Tibial artery (tissue), 4 donors: ENCODE measurements at places on chromosomes 1 and 21.
A peak's percentile ranks its signal among the peaks of the same experiment; 100 is the strongest.

- H3K27me3 ChIP-seq, result no peaks in the 10 kb centered on the region
- no peak overlapping the region for H3K4me3 ChIP-seq
- DNase-seq, result no peak
Observed at GRCh38 chr1:162372159-162373071, 4.2 kb downstream of the SPATA46 start.

DNA sequence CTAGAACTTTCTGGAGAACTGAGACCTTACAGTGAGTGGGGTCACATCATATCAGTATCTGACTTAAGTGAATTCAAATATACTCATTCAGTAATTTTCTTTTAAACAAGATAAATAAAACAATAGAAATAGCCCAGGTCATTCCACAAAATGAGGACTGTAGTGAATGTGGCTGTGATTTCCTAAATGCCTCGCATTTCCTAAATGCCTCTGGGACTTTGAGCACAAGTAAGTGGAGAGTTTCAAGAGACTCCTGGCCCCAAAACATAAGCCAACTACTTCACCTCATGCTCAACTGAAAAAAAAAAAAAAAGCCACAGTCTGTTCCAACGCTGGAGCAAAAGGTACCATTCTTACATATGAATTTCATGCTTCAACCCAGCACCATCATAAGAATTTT, 81.5 kb downstream of the ZNF281 start:
- H3K27ac ChIP-seq, result no peak overlapping the region
- no peak for DNase-seq
- H3K4me1 ChIP-seq, result no peaks in the 10 kb centered on the region
- H3K4me3 ChIP-seq, result no peak overlapping the region
- H3K27me3 ChIP-seq, result no peaks in the 10 kb centered on the region
- H3K36me3 ChIP-seq, result no peaks in the 10 kb centered on the region

GRCh38 chr1:204924013-204924759, 53.5 kb downstream of the NFASC start:
- H3K36me3 ChIP-seq, result no peaks in the 10 kb centered on the region
- no peak for DNase-seq
- no peaks in the 10 kb centered on the region for H3K4me1 ChIP-seq
- no peaks in the 10 kb centered on the region for H3K27me3 ChIP-seq

DNA sequence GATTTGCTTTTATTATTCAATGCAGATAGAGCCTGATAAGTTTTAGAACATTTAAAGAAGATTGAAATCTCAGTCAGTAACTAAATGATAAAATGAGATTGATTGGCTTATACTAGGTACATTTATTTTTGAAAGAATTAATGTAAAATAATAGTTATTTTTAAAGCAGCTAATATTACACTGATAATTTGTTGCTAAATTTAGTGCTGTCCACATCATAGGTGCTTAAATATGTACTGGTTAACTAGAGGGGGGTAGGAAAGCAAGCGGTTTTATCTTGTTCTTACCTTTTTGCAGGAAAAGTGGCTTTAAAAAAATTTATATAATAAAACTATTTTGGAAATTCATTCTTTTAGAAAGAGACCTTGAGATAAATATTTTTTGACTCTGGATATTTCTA, 40.4 kb upstream of the RWDD3 start:
- H3K36me3 ChIP-seq, result no peaks in the 10 kb centered on the region
- no peak overlapping the region for H3K4me3 ChIP-seq
- DNase-seq, result no peak
- H3K27me3 ChIP-seq, result no peaks in the 10 kb centered on the region

- no peak overlapping the region for H3K4me3 ChIP-seq
- no peaks in the 10 kb centered on the region for H3K27me3 ChIP-seq
- no peak for DNase-seq
- H3K4me1 ChIP-seq, result no peaks in the 10 kb centered on the region
- no peak overlapping the region for H3K27ac ChIP-seq
- H3K36me3 ChIP-seq, result peaks cover 48% of the 10 kb centered on the region
Observed at GRCh38 chr1:197181982-197182381, 35.5 kb upstream of the ASPM start.

DNA sequence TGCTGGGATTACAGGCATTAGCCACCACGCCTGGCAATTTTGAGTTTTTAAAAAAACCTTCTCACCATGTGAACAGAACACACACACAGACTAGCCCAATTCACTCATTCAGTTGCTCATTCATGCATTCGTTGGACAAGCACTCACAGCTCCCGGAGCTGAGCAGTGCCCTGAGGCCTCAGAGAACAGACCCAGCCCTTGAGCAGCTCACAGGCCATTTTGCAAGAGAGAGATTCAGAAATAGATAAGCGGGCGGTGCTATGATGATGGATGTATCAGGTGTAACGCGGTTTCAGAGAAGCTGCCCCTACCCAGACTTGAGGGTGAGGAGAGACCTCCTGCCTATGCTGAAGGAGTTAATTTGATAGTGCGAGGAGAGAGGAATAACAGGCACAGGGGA, 18.6 kb downstream of the PTAFR start:
- no peaks in the 10 kb centered on the region for H3K36me3 ChIP-seq
- no peaks in the 10 kb centered on the region for H3K27me3 ChIP-seq
- H3K27ac ChIP-seq, result no peak overlapping the region
- DNase-seq, result no peak
- no peak overlapping the region for H3K4me3 ChIP-seq
- no peaks in the 10 kb centered on the region for H3K4me1 ChIP-seq

DNA sequence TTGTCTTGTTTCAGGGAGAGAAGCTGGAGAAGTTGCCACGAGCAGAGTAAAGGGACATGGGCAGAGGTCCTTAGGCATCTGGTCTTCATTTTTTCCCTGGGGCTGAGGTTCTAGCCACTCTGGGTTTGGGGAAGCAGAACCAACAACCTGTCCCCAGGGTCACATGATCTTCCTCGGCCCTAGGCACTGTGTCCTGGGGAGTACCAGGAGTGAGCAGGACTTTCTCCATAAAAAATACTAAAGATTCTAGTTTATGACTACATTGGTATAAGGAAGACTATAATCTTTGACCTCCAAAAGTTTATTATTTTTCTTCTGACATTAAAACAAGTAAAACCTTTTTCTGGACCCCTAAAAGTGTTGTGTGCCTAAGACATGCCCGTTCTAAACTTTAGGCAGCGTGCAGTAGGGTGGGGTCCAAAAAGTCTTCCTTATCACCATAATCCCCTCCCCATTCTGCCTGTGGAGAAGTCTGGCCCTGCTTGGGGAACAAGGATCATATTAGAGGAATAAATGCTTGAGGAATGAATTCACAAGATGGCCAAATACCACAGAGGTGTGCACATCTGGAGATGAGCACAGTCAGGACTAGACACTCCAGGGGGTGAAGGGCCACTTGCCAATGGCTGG, 19.3 kb upstream of the IGSF3 start:
- no peak overlapping the region for H3K27ac ChIP-seq
- no peak for DNase-seq
- no peaks in the 10 kb centered on the region for H3K27me3 ChIP-seq

- H3K36me3 ChIP-seq, result no peaks in the 10 kb centered on the region
- H3K4me3 ChIP-seq, result no peak overlapping the region
- H3K27me3 ChIP-seq, result no peaks in the 10 kb centered on the region
- peaks cover 5% of the 10 kb centered on the region for H3K4me1 ChIP-seq
- no peak for DNase-seq
Observed at GRCh38 chr1:151733126-151733525, 11.8 kb downstream of the RIIAD1 start.

GRCh38 chr1:51537568-51537967, 18.5 kb upstream of the EPS15 start:
- H3K36me3 ChIP-seq, result no peaks in the 10 kb centered on the region
- H3K27me3 ChIP-seq, result no peaks in the 10 kb centered on the region
- no peaks in the 10 kb centered on the region for H3K4me1 ChIP-seq

GRCh38 chr1:204176049-204176448, 9.9 kb upstream of the REN start:
- no peak overlapping the region for H3K27ac ChIP-seq
- H3K4me3 ChIP-seq, result no peak overlapping the region
- H3K27me3 ChIP-seq, result no peaks in the 10 kb centered on the region
- DNase-seq, result no peak
- H3K4me1 ChIP-seq, result no peaks in the 10 kb centered on the region

GRCh38 chr1:178847396-178847849, 23.5 kb downstream of the ANGPTL1 start:
- H3K36me3 ChIP-seq, result no peaks in the 10 kb centered on the region
- H3K4me1 ChIP-seq, result no peaks in the 10 kb centered on the region
- H3K27me3 ChIP-seq, result no peaks in the 10 kb centered on the region
- no peak for DNase-seq
- no peak overlapping the region for H3K4me3 ChIP-seq

DNA sequence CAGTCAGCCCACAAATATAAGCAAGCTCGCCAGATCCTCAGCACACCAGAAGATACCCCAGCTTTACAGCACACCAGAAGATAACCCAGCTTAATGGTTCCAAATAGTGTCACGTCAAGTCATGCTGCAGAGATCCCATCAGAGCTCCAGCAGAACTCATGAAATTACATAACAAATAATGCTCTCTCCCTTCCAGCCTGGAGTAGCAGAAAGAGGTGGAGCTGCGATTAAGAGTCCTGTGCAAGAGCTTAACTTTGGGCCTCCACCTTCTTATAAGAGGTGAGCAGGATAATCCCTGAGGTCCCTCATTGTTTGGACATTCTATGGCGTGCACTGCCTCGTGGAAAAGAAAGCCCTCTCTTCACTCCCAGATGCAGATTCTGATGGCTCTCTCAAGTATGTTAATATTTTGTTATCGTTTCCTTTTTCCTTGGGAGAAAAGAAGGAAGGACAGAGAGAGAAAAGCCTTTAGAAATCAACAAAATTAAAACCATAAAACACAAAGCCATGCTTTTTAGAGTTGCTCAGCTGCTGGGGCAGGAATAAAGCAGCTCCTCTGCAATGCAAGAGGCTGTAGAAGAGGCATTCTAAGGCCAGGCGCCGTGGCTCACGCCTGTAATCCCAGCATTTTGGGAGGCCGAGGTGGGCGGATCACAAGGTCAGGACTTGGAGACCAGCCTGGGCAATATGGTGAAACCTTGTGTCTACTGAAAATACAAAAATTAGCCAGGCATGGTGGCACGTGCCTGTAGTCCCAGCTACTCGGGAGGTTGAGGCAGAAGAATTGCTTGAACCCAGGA, 59.1 kb downstream of the GLUL start:
- no peak for DNase-seq
- H3K36me3 ChIP-seq, result no peaks in the 10 kb centered on the region
- H3K4me3 ChIP-seq, result no peak overlapping the region
- no peak overlapping the region for H3K27ac ChIP-seq

DNA sequence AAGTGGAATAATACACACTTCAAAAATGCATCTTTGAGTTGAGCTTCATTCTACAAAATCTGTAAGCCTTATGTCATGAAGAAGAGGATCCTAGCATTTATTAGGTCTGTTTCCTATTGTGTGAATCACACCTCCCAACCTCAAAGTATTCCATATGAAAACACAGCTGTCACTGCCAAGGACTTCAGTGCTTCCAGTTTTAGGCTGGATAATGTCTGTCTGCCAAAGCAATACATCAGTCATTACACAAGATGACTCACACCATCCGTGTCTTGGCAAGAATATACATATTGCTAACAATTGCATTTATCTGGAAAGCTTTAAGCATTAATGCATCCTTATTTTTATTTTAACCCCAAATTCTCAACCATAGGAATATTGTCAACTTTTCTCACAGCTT, 125.7 kb upstream of the TMPRSS15 start:
- H3K4me1 ChIP-seq, result no peaks in the 10 kb centered on the region
- no peak overlapping the region for H3K4me3 ChIP-seq
- H3K36me3 ChIP-seq, result no peaks in the 10 kb centered on the region
- no peak for DNase-seq
- H3K27me3 ChIP-seq, result no peaks in the 10 kb centered on the region
- H3K27ac ChIP-seq, result no peak overlapping the region

DNA sequence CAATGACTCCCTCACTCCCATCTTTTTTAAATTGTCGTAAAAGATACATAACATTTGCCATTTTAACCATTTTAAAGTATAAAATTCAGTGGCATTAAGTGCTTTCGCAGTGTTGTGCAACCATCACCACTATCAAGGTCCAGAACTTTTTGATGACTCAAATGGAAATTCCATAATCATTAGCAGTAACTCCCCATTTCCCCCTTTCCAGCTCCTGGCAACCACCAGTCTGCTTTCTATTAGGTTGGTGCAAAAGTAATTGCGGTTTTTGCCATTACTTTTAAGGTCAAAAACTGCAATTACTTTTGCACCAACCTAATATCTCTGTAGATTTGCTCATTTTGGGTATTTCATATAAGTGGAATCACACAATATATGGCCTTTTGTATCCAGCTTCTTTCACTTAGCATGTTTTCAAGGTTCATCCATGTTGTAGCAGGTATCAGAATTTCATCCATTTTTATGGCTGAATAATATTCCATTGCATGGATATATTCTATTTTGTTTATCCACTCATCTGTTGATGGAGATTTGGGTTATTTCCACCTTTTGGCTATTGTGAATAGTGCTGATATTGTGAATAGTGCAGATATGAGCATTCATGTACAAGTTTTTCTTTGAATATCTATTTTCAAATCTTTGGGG, 159.7 kb downstream of the HIVEP3 start:
- no peaks in the 10 kb centered on the region for H3K27me3 ChIP-seq
- no peak overlapping the region for H3K27ac ChIP-seq
- H3K4me1 ChIP-seq, result no peaks in the 10 kb centered on the region
- DNase-seq, result no peak

DNA sequence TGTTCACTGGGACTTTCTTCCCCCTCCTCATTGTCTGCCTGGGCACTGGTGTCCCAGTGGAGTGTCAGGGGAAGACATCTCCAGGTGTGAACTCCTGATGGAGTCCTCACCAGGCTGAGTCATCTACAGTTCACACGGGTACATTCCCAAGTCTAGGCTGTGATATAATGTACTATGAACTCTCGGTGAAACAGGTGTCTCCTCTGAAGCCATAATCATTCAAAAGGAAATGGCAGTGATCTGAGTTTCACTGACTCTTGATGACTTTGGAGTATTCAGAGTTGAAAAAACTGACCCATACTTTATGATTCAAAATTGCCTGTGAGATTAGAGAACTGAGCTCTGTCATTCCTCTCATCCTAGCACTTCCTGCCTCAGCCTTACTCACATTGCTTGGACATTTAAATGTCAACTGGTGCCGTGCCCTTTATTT, 9.1 kb downstream of the LAMC2 start:
- H3K27ac ChIP-seq, result no peak overlapping the region
- no peaks in the 10 kb centered on the region for H3K36me3 ChIP-seq
- DNase-seq, result no peak
- no peaks in the 10 kb centered on the region for H3K27me3 ChIP-seq

- H3K4me1 ChIP-seq, result peaks cover 18% of the 10 kb centered on the region
- peaks cover 5% of the 10 kb centered on the region for H3K27me3 ChIP-seq
- DNase-seq, result no peak
- H3K36me3 ChIP-seq, result no peaks in the 10 kb centered on the region
- no peak overlapping the region for H3K27ac ChIP-seq
- peak overlapping the region; percentile 38 for H3K4me3 ChIP-seq
Observed at GRCh38 chr1:213982672-213983492, 4.9 kb upstream of the PROX1 start.

DNA sequence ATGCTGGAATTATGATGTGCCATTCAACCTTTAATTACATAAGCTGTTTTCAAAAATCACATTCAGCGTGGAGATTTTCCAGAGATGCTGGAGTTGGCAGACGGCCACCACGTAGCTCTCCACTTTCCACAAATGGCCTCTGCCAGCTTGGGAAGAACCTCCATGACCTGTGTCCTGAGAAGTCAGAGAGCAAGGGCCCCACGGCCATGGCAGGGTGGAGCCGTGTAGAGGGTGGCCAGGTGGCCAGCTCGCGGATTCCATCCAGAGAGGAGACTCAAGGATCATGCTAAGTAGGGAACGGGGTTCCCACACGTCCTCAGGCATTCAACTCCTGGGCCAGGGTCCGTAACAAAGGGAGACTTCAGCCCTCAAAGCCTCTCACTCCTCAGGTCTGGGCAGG, 1.3 kb upstream of the GALE start:
- H3K4me3 ChIP-seq, result no peak overlapping the region
- no peaks in the 10 kb centered on the region for H3K27me3 ChIP-seq
- H3K27ac ChIP-seq, result peak overlapping the region; percentile 90
- H3K4me1 ChIP-seq, result no peaks in the 10 kb centered on the region
- DNase-seq, result no peak
- H3K36me3 ChIP-seq, result peaks cover 61% of the 10 kb centered on the region
